ENCODE measurements at places on chromosomes 4 and X.

GRCh38 chrX:108064613-108065012 is 19.7 kb downstream of the VSIG1 start:
- no peak for DNase-seq
- H3K27me3 ChIP-seq, result no peaks in the 10 kb centered on the region
- no peaks in the 10 kb centered on the region for H3K4me1 ChIP-seq
- no peaks in the 10 kb centered on the region for H3K36me3 ChIP-seq
- no peak overlapping the region for H3K4me3 ChIP-seq

- H3K4me1 ChIP-seq, result no peaks in the 10 kb centered on the region
- DNase-seq, result no peak
- H3K27me3 ChIP-seq, result no peaks in the 10 kb centered on the region
- H3K4me3 ChIP-seq, result no peak overlapping the region
Observed at GRCh38 chr4:105060628-105061027, 86.0 kb upstream of the TET2 start.

- no peak for DNase-seq
- no peaks in the 10 kb centered on the region for H3K36me3 ChIP-seq
- no peaks in the 10 kb centered on the region for H3K27me3 ChIP-seq
- H3K4me3 ChIP-seq, result no peak overlapping the region
- no peaks in the 10 kb centered on the region for H3K4me1 ChIP-seq
- no peak overlapping the region for H3K27ac ChIP-seq
Observed at GRCh38 chrX:14618177-14618965, 89.0 kb downstream of the GLRA2 start.

DNA sequence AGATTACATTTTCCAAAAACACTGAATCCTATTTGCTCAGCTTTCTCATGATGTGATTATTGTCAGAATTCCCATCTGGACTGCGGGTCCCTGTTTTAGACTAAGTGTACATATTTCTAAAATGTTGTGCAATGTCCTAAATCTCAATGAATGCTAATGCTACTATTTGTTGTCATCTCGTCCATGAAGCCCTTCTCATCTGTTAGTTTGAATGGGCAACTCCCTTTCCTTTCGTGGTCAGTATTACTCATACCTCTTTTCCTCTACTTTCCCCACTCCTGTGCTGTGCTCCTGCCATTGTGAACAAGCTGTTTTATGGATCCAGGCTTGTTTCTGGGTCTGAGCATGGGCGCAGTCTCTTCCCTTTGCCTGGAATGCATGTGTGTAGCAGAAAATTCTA is 91.0 kb downstream of the MID1 start:
- no peaks in the 10 kb centered on the region for H3K36me3 ChIP-seq
- no peaks in the 10 kb centered on the region for H3K27me3 ChIP-seq
- no peak overlapping the region for H3K4me3 ChIP-seq
- no peaks in the 10 kb centered on the region for H3K4me1 ChIP-seq

DNA sequence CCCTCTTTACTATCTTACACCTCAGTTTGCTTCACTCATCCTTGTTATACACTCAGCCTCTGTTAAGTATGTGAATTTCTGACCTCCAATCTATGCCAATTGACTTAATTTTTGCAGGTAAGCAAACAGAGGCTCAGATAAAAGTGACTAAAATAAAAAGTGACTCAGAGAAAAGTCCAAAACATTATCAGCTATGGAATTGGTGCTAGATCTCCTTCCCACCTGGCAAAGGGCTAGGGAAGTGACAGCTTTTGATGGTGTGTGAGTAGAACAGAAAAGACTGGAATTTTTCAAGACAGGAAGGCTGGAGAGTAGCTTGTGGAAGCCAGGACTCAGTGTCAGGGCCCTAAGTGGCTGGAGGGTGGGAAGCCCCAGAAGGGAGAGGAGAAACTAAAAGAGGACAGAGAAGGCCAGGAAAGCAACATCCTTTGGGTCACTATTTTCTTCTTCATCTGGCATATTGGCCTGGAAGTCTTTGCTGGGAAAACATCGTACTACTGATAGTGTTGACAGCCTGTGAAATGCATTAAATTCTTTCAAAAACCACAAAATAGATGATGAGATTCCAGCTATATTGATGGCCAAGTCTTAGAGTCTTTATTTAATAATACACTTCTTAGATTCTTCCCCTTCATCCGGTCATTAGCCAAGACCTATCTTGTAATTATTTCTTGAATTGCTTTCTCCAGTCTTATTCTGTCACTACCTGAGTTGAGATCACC is 392.8 kb downstream of the RAPGEF2 start:
- no peaks in the 10 kb centered on the region for H3K4me1 ChIP-seq
- DNase-seq, result no peak
- H3K27me3 ChIP-seq, result no peaks in the 10 kb centered on the region
- no peaks in the 10 kb centered on the region for H3K36me3 ChIP-seq
- no peak overlapping the region for H3K27ac ChIP-seq

- no peak overlapping the region for H3K27ac ChIP-seq
- H3K4me1 ChIP-seq, result no peaks in the 10 kb centered on the region
- DNase-seq, result no peak
- H3K4me3 ChIP-seq, result no peak overlapping the region
- H3K27me3 ChIP-seq, result no peaks in the 10 kb centered on the region
- no peaks in the 10 kb centered on the region for H3K36me3 ChIP-seq
Observed at GRCh38 chr4:77355731-77356130, 198.7 kb downstream of the CCNG2 start.

GRCh38 chr4:54945838-54946237 is 179.6 kb downstream of the KDR start:
- no peaks in the 10 kb centered on the region for H3K4me1 ChIP-seq
- no peaks in the 10 kb centered on the region for H3K27me3 ChIP-seq
- H3K27ac ChIP-seq, result no peak overlapping the region
- H3K36me3 ChIP-seq, result no peaks in the 10 kb centered on the region
- no peak overlapping the region for H3K4me3 ChIP-seq
- DNase-seq, result no peak

DNA sequence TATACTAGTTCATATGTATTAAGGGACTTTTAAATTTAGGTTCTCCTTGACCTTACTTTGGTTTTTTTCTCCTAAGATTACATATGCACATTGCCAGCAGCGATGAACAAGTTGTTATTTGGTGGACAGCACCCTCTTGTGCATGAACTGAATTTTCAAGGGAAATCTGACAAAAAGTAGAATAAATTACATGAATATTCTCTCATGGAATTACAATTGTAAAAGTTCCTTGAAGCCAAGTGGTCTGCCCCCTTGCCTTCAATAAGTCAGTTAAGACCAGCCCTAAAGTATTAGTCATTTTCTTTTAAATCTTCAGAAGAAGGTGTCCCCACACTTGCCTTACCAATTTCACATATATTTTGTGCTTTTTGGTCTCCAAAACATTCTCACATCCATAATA is 30.7 kb upstream of the SMARCA5 start:
- no peak overlapping the region for H3K4me3 ChIP-seq
- DNase-seq, result no peak
- H3K27ac ChIP-seq, result no peak overlapping the region
- no peaks in the 10 kb centered on the region for H3K36me3 ChIP-seq
- no peaks in the 10 kb centered on the region for H3K4me1 ChIP-seq
- H3K27me3 ChIP-seq, result no peaks in the 10 kb centered on the region

GRCh38 chr4:117357437-117357836 is 272.1 kb upstream of the TRAM1L1 start:
- no peaks in the 10 kb centered on the region for H3K27me3 ChIP-seq
- H3K36me3 ChIP-seq, result no peaks in the 10 kb centered on the region
- no peaks in the 10 kb centered on the region for H3K4me1 ChIP-seq
- no peak overlapping the region for H3K27ac ChIP-seq

DNA sequence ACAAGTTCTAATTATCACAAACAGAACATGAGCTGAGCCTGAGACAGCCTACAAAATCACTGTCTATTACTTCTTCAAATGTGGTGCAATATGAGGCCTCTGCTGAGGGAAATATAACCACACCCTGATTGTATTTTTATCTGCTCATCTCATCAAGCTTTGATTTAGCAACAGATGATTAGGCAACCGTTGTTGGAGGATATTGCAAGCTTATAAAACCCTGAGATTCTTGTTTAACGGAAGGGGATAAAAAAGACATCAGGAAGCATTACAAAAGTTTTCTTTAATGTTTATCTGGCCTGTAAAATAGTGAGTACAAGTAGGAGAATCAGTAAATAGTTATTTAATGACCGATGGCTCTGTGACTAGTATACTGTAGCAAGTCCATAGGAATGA is 108.5 kb downstream of the ZNF330 start:
- H3K27ac ChIP-seq, result peak overlapping the region; percentile 79
- H3K4me3 ChIP-seq, result peak overlapping the region; percentile 39
- no peaks in the 10 kb centered on the region for H3K27me3 ChIP-seq
- H3K4me1 ChIP-seq, result peaks cover 22% of the 10 kb centered on the region
- DNase-seq, result no peak

GRCh38 chr4:115660465-115660864 is 547.0 kb upstream of the NDST4 start:
- DNase-seq, result no peak
- H3K4me3 ChIP-seq, result no peak overlapping the region
- H3K27ac ChIP-seq, result no peak overlapping the region
- no peaks in the 10 kb centered on the region for H3K4me1 ChIP-seq
- H3K27me3 ChIP-seq, result no peaks in the 10 kb centered on the region

DNA sequence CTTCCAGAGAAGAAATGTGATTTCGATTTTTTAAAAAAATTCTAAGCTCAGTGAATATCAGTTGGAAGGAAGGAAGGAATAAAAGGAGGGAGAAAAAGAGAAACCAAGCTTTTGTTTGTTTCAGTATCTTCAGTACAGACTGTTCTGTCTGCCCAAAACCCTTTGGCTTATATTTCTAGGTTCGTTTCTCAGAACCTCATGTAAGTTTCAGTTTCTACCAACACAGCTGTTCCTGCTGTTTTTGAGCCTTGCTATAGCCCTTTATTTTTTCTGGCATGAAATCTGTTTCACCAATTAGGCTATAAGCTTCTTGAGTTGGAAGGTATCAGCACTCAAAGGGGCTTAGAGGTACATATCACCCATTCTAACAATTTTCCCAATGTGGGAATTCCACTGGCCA is 157.9 kb downstream of the GBA3 start:
- DNase-seq, result no peak
- no peaks in the 10 kb centered on the region for H3K4me1 ChIP-seq
- H3K36me3 ChIP-seq, result no peaks in the 10 kb centered on the region
- no peak overlapping the region for H3K27ac ChIP-seq
- H3K4me3 ChIP-seq, result no peak overlapping the region
- no peaks in the 10 kb centered on the region for H3K27me3 ChIP-seq

DNA sequence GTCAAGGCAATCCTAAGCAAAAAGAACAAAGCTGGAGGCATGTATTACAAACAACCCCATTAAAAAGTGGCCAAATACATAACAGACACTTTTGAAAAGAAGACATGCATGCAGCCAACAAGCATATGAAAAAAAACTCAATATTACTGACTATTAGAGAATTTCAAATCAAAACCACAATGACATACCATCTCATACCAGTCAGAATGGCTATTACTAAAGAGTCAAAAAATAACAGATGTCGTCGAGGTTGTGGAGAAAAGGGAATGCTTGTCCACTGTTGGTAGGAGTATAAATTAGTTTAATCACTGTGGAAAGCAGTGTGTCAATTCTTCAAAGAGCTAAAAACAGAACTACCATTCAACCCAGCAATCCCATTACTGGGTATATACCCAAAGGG is 604.6 kb upstream of the GRIA3 start:
- no peaks in the 10 kb centered on the region for H3K36me3 ChIP-seq
- DNase-seq, result no peak
- H3K27ac ChIP-seq, result no peak overlapping the region
- H3K4me3 ChIP-seq, result no peak overlapping the region
- H3K4me1 ChIP-seq, result no peaks in the 10 kb centered on the region

- no peaks in the 10 kb centered on the region for H3K27me3 ChIP-seq
- H3K4me3 ChIP-seq, result no peak overlapping the region
Observed at GRCh38 chr4:159444678-159445077, 341.8 kb downstream of the RAPGEF2 start.

DNA sequence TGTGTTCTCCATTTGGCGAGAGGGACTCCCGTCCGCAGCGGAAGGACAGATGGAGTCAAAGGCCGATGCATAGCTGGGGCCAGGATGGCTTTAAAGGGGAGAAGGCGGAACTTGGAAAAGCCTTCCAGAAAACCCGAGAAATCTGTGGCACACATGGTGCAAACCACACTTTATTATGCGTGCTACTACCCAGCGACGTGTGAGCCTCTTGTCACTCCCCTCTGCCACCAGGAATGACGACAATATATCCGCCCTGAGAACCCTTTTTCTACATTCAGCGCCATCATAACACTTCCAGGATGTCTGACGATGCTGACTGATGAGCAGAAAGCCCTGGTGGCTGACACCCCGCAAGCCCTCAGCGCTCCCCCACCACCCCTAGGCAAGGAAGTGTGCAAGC is 689 bp upstream of the DCHS2 start:
- H3K36me3 ChIP-seq, result no peaks in the 10 kb centered on the region
- H3K4me1 ChIP-seq, result no peaks in the 10 kb centered on the region
- H3K27ac ChIP-seq, result no peak overlapping the region
- no peak for DNase-seq
- H3K4me3 ChIP-seq, result peak overlapping the region; percentile 49
- peaks cover 55% of the 10 kb centered on the region for H3K27me3 ChIP-seq

DNA sequence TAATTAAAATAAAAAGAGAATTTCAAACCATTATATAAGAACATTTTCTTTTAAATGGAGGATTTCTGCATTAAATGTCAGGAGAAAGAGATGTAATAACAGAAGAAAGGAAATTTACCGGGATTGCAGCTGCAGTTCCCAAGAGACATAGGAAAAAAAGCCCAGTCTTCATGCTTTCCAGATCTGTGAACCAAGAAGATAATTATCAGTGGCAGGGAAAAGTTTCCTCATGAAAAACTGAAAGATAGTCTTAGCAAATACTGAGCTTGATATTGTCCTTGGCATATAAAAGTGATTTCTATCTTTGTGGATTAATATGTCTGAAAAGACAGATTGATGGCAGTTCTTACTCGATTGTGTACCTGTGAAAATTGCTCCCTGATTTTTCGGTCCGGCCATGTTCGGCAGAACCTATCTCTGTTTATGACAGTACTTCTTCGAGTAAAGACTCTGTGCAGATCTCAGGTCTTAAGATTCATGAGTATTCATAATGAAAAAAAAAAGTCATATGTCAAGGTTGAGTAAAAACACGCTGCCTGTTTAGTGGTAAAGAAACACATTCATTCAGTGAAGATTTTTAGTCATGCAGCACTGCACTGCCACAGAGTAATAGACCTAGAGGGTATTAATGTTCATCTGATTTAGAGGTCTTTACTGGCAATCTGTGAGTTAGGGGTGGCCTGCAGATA is 29.6 kb downstream of the SPARCL1 start:
- H3K36me3 ChIP-seq, result peaks cover 8% of the 10 kb centered on the region
- no peaks in the 10 kb centered on the region for H3K27me3 ChIP-seq
- H3K27ac ChIP-seq, result no peak overlapping the region
- no peak overlapping the region for H3K4me3 ChIP-seq
- no peak for DNase-seq
